DMS 273 treated with DMSO at 0.1 percent for 48 hours (cell line): ENCODE measurements at places on chromosomes 1 and 21.

DNA sequence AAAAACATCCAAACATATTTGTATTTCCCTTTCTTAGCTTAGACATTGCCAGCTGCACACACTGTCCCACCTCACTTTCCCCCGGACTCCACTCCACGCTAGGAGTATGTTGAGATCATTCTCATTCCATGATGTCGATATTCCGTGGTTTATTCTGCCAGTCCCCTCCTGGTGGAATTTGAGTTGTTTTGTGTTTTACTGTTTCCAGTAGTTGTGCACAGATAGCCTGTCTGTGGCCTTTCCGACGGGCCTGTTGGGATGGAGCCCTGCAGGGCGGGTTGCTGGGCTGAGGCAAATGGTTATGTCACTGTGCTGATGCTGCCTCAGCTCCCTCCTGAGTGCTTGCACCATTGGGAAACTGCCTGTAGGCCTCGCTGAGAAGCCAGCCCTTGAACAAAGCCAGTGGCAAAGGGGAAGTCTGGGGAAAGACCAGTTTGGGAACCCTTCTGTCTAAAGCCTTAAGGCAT is 12.8 kb downstream of the TRAPPC10 start:
- no peak for DNase-seq

DNA sequence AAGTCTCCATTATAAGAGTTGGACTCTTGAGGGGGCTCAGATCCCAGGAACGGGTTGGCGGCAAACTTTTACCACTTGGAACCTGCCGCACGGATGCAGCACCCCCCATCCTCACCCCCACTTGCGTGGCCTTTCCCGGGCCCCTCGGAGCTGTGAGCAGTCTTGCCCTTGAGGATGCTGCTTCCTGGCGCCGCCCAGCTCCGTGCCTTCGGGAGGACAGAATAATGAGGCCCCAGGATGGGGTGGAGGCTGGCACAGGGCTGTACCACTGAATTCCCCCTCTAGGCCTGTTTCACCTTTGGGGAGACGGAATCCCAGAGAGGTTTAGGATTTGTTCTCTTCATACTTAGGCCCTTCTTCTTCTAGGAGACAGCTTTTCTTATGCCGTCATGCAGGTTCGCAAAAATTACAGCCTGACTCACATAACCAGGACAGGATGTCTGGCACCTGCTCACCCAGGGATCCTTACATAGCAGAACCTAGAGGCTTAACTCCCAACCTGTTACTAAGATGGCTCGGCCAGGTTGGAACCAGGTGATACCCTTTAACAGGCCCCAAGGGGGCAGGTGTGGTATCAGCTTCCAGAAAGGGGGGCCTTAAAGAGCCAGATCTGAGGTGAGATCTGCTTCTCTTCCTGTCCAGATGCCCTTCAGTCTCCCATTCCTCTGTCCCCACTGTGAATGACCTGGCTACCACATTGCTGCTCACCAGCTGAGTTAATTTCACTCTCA is 1.5 kb downstream of the TRNP1 start:
- DNase-seq = no peak

- no peak for DNase-seq
Observed at GRCh38 chr1:232707142-232707541, 77.2 kb upstream of the SIPA1L2 start.

GRCh38 chr1:94821636-94822305 is 1.6 kb downstream of the SLC44A3 start:
- DNase-seq = peak; percentile 98

GRCh38 chr1:224333939-224334786 is 4.2 kb upstream of the NVL start:
- no peak for DNase-seq
